Astrocyte of the spinal cord (primary cell): ENCODE measurements at places on chromosomes 5 and 9.

- DNase-seq: peak; percentile 33
Measured at GRCh38 chr9:13268469-13268868, 11.0 kb downstream of the MPDZ start.

GRCh38 chr9:75482566-75482965, 394.3 kb downstream of the OSTF1 start:
- DNase-seq: no peak

DNA sequence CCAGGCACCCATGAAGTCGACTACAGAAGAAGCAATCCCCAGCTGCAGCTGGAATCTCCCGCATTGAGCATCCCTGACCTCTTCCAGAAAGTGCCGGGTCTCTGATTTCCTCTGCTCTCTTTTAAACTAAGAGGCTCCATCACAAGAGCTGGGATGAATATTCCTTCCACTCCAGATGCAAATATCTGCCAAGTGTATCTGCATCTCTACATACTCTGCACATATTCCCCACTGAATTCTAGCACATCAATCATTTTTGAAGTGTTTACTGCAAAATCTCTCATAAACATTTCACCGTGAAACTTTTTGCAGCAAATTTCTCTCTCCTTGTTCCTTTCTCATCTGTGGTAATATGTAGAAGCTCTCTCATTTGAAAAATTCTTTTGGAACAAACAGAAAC, 161.5 kb downstream of the GABRB2 start:
- DNase-seq: no peak

DNA sequence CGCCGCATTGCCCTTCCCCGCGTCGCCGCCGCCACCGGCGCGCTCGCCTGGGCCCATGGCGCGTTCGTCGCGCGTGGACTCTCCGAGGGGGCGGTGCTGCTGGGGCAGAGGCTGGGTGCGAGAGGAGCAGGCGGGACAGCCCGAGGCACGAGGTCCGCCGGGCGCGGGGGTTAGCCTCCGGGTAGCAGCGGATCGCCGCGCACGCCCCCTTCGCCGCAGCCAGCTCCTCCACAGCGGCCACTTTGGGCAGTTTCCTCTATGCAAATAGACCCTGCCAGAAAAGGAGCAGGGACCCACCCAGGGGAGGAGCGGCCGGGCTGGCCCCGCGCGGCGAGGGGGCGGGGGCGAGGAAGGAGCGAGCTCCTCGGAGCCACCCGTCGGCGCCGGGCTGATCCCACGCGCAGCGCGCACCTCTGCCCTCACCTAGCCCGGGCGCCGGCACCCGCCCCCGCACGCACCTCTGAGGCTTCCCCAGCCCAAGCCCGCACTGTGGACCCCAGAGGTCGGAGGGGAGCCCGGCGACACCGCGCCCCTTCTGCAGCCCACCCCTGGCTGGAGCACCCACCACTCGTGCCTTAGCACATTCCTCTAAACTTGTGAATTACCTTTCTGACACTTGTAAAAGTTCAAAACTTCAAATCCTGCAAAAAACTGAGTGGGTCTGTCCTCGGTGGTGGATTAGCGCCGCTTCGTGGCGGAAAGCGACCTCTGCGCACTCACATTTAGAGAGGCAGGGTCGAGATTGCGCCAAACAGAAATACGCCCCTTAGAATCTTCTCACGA, at the start of gene COL23A1:
Gene COL23A1 (minus strand): TSS at position 253 of the 783 bp plus-strand sequence.
- DNase-seq: peak; percentile 53

DNA sequence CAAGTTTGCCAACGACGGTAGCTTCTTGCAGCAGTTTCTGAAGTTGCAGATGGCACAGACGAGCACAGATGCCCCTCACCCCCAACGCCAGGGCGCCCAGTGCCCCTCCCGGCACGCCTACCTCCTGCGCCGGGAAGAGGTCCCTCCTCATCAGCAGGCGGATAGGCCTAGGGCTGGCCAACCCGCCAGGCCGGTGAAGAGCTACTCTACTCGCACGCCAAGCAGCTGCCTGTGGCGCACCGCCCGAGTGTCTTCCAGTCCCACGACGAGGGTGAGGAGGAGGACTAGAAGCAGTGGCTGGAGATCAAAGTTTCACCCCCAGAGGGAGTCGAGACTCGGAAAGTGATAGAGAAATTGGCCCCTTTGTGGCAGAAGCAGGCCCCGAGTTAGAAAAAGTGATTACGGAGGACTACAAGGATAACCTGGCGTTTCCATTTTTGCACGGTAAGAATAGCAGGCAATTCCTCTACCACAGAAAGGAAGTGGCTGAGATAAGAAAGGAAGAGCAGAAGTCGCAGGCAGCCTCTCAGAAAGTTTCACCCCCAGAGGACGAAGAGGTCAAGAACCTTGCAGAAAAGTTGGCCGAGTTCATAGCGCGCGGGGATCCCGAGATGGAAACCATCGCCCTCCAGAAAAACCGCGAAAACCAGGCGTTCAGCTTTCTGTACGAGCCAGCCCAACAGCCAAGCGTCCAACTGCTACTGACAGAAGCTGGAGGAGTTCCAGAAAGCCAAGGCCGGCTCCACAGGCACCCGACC, 170.4 kb downstream of the HINT1 start:
- no peak for DNase-seq

GRCh38 chr9:89598926-89599325, 5.9 kb upstream of the GADD45G start:
- DNase-seq: no peak

DNA sequence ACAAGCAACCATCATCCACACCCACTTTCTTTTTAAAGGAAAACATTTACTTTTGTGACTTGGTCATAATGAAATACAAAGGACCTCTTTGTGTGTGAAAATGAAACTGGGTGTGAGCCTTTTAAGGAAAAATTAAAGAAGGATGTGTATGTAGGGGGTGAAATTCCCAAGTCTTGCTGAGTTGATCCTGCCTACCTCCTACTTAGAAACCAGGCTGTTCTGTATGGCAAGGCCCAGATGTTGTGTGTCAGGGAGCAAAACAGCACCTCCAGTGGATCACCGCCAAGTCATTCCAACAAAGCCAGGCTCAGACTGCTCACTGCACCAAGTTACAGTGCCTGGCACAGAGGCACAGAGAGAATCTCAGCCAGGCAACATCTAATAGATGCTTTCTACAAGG, 198.5 kb upstream of the FBN2 start:
- peak; percentile 44 for DNase-seq

- DNase-seq: no peak
Measured at GRCh38 chr5:147712598-147712997, 69.9 kb downstream of the JAKMIP2 start.

- DNase-seq: no peak
Measured at GRCh38 chr5:180533845-180534244, 39.7 kb downstream of the CNOT6 start.

DNA sequence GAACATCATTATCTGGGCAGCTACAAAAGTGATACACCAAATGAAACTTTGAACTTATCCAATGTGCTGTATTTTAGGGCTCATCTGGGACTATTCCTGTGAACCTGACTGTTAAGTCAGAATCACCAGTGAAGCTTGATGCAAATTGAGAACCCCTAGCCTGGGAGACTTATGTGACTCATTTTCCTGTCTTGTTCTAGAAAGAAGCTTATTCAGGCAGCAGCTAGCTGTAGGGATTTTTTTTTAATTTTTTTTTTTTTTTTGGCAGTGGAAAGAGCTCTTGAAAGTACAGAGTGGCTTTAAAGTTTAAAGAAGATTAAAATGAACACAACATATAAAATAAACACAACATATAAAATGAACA, 81.1 kb upstream of the TNFAIP8 start:
- peak; percentile 86 for DNase-seq

DNA sequence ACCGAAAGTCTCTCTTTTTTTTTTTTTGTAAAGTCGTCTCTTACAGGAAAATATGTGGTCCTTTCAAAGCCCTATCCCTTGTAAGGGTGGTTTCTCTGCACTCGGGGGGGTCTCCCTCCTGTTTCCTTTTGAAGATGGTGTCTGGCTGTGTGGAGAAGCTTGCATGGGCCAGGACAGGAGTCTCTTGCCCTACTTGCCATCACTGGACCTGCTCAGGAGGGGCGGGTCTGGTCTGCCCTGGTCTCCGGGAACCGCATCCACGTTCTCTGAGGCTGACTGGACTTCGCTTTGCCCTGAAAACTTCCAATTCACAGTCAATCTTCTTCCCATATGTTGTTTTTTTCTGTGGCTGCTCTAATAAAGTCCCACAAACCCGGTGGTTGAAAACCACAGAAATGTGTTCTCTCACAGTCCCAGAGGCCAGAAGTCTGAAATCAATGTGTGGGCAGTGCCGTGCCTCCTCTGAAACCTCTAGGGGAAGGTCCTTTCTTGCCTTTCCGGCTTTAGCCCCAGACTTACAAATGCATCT, 92.9 kb upstream of the IER5L start:
- peak; percentile 83 for DNase-seq

DNA sequence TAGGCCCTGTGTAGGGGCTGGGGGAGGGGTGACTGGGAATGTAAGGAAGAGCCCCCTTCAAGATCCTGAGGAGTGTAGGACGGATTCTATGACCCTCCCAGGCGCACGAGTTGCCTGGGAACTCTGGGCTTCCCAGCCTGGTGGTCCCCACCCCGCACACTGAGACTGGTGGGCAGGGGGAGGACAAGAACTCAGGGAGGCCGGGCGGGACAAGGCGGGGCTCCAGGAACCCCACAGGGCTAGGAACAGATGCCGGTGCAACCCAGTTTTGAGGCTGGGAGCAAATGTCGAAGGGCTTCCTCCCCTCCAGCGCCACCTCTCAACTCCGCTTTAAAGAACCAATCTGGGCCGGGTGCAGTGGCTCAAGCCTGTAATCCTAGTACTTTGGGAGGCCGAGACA, 1.3 kb upstream of the VDAC1 start:
- DNase-seq: no peak

DNA sequence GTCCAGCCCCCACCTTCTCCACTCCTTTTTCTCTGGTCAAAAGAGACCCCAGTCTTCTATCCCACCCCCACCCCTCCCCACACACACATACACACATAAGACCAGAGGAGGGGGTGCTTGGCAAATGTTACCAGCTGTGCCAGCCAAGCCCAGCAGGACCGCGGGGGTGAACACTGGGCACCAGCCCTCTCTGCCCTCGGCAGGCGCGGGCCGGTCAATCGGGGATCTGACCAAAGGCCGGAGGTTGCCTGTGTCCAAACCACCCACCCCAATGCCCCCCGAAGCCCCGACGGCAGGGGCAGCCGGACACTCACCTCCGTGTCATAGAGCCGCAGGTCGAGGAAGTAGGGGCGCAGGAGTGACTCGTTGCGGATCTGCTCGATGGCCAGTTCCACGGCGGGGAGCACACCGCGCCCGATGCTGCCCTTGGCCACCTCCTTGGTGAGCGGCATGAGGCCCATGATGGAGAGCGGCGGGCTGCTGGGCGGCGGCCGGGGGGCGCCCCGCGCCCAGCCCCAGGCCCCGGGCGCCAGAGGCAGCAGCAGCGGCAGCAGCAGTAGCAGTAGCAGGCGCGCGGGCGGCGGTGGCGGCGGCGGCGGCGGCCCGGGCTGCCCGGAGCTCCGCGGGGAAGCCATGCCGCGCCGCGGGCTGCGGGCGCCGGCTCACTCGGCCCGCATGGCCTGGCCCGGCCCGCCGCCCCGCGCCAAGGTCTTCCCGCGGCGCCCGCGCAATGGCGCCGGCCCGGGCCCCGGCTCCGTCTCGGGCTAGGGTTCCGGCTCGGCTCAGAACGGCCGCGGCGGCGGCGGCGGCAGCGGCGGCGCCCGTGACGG, 417 bp downstream of the GABBR2 start:
- DNase-seq: no peak

GRCh38 chr5:143225511-143225910, 178.0 kb downstream of the NR3C1 start:
- no peak for DNase-seq

- no peak for DNase-seq
Measured at GRCh38 chr5:173355561-173355960, 27.3 kb upstream of the STC2 start.

- DNase-seq: no peak
Measured at GRCh38 chr5:130974021-130974683, 190.9 kb downstream of the HINT1 start.

- DNase-seq: no peak
Measured at GRCh38 chr9:80378669-80379293, 807.0 kb downstream of the TLE4 start.

- DNase-seq: peak; percentile 13
Measured at GRCh38 chr9:99870126-99870525, 36.3 kb upstream of the STX17 start.

- no peak for DNase-seq
Measured at GRCh38 chr9:123440256-123440655, 84.3 kb downstream of the CRB2 start.

GRCh38 chr5:82789095-82789494, 288.1 kb downstream of the TMEM167A start:
- DNase-seq: no peak

- no peak for DNase-seq
Measured at GRCh38 chr5:75363726-75364495, 26.9 kb downstream of the HMGCR start.

DNA sequence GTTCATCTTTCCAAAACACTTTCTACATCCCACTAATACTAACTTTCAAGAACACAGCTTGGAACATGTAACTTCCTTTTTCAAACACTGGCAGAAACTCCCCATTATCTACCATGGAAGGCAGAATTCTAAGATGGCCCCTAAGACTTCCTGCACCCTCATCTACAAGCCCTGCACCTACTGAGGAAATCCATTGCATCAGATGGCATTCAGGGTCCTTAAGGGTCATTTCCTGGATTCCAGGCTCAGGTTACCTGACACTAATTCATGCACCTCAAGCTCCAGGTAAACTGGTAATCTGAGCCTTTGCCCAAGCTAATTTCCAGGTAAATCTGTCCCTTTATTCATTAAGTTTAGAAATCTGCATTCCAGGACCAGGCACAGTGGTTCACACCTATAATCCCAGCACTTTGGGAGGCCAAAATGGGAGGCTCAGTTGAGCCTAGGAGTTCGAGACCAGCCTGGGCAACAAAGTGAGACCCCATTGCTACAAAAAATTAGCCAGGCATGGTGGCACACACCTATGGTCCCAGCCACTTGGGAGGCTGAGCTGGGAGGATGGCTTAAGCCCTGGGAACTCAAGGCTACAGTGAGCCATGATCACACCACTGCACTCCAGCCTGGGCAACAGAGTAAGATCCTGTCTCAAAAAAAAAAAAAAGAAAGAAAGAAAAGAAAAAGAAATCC, 91.6 kb downstream of the NFIB start:
- no peak for DNase-seq

- no peak for DNase-seq
Measured at GRCh38 chr5:141771562-141771961, 89.5 kb upstream of the ARAP3 start.

GRCh38 chr5:79803007-79803406, 113.4 kb downstream of the CMYA5 start:
- no peak for DNase-seq

GRCh38 chr5:56112526-56113121, 117.9 kb upstream of the IL6ST start:
- no peak for DNase-seq

- DNase-seq: no peak
Measured at GRCh38 chr5:154349626-154350264, 96.1 kb upstream of the SAP30L start.

GRCh38 chr5:126166368-126166767, 256.8 kb upstream of the GRAMD2B start:
- no peak for DNase-seq
